ENCODE measurements at places on chromosomes 13 and 19. TPM values are rescaled to one million over a fixed set of nuclear protein-coding genes. Genes with fewer than 3 reads are reported as not detected.

GRCh38 chr13:60311527-60311926 lies 85.5 kb upstream of the TDRD3 start:
- no peak for DNase-seq

GRCh38 chr13:97002581-97002980 lies 8.3 kb upstream of the OXGR1 start:
- no peak for DNase-seq

EDNRB gene
- total RNA-seq, result not detected

DPP9 gene
- total RNA-seq, result 81.6 TPM

SPART gene
- 54.2 TPM for total RNA-seq

GRCh38 chr19:11387162-11388034 lies 3.3 kb upstream of the EPOR start:
- no peak for DNase-seq

BEST2 gene
- not detected for total RNA-seq

DNA sequence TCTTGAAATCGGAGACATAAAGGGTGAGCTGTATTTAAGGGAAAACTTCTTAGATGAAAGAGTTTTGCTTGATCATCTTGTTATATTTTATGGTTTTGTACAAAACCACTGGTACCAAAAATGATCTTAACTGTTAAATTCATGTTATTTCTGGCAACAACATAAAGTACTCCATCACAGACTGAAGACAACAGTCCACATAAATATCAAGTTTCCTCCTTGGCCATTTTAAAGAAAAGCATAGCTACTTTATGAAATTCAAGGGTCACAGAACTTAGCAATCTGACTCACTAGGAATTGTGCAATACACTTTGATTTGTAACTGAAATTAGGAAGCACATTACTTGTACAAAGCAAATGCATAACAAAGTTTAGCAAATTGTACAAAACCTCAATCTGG lies 66.3 kb downstream of the TBC1D4 start:
- peak; percentile 71 for DNase-seq

PRR20C gene
- not detected for total RNA-seq

- DNase-seq, result peak; percentile 20
These were observed 4.8 kb upstream of the TM9SF2 start for GRCh38 chr13:99496184-99497142.

- DNase-seq, result no peak
These were observed 15.4 kb upstream of the MATK start for GRCh38 chr19:3801412-3802096.

ARHGAP45 gene
- total RNA-seq, result 0.33 TPM

DNA sequence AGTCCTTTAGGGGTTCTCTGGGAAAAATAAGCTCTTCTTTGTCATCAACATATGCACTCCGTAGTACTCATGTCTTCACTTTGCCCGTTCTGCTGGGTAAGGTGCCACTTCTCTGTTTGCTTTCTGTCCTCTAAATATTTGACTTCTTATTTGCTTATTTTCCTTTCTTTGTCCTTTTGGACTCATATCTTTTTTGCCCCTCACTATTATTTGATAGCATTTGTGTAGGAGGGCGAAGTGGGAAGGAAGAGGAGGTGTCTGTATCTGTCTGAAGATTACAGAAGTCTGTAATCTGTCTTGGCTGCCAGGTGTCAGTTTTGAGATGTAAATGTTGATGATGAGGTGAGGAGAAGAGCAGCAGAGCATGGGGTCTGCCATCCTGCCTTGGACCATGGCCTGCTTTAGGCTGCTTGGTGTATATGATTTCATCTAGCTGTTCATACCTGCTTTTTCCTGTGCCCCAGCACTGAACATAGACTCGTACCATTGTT lies 30.8 kb downstream of the USPL1 start:
- DNase-seq, result no peak

DNA sequence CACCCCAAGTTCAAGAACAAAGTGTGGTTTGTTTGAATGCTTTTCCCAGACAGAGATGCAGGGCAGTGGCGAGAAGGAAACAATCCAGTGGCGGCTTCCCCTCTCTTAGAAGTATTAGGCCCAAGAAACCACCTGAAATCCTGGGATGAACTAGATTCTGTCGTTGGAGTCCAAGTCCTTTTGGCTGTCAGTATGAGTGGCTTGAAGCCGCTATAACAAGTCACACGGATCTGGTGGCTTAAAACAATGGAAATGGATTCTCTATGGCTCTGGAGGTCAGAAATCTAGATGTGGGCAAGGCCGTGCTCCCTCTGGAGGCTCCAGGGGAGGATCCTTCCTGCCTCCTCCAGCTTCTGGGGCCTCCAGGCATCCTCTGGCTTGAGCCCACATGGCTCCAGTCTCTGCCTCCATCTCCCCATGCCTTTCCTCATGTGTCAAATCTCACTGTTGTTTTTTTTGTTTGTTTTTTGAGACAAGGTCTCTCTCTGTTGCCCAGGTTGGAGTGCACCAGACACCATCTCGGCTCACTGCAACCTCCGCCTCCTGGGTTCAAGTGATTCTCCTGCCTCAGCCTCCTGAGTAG lies 97.7 kb downstream of the GNG7 start:
- no peak for DNase-seq

- DNase-seq, result no peak
These were observed 670 bp downstream of the BSPH1 start for GRCh38 chr19:47991191-47991808.

COL4A2 gene
- total RNA-seq, result 203 TPM

- DNase-seq, result peak; percentile 28
These were observed 34.4 kb upstream of the OXGR1 start for GRCh38 chr13:97028441-97029299.

IGFL1 gene
- total RNA-seq, result not detected

- peak; percentile 53 for DNase-seq
These were observed 2.9 kb upstream of the C19orf85 start for GRCh38 chr19:55467236-55468053.

DNA sequence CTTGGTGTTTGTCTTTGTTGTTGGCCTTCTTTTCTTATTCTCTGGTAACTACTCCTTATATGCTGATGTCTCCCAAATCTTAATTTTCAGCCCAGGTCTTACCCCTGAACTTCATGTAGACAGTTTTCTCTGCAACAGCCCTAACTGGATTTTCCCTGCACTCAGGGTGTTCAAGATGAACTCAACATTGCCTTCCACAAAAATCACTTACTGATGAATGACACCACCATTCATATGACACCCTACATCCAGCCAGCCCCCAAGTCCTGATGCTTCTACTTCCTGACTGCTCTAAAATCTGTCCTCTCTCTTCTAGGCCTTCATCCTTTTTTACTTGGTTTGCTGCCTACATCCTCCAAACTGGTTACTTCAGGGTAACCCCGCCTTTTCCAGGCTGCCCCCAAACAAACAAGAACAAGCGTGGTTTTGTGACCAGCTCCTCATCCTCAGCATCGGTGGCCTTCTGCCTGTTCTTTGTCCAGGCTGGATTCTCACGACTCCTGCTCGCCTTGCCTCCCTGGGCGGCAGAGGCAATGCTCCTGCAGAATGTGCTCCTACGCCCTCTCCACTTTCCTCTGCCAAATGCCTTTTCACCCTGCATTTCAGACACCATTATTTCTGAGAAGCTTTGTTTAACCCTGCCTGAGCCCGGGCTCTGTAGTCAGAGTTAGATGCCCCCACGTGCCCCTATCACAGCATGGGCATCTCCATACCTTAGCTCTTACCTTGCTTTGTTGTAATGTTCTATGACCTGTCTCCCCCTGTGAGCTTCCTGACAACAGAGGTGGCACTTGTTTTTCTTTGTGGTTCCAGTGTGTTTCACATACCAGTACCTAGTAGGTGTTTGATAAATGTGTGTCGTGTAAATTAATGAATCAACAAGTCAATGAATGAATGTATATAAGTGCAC lies 61.8 kb downstream of the WDFY2 start:
- DNase-seq, result no peak

CLASRP gene
- 34.6 TPM for total RNA-seq

DNA sequence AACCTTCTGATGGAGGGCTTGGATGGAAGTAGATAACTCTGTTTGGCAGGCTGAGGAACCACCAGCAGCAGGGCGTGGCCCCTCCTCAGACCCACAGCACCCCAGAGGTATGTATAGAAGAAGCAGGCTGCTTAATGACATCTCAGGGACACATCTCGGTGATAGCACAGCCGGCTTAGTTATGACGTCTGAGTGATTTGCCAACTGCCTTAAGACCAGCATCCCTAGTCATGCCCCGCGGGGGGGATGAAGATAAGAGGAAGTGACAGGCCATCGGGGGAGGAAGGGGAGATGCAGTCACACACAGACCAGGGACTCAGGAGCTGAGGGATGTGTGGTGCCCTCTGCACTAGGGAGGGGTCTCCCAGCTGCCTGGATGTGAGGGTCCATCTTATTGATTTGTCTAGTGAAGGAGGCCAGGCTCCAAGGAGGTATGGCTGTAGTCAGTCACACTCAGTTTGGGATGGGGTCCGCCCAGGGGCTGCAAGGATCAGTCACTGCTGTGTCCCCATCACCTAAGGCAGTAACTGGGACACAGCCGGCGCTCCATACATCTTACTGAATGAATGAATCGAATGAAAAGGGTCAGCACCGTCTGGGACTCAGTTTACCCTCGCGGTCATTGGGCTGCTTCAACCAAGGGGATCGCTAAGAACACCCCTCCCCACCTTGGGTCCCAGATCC lies 19.2 kb upstream of the ERCC1 start:
- DNase-seq, result no peak

PSPN gene
- 1.9 TPM for total RNA-seq

GRCh38 chr13:22289711-22290110 lies 618.8 kb downstream of the FGF9 start:
- no peak for DNase-seq

TSSK6 gene
- total RNA-seq, result 1.3 TPM

GRCh38 chr13:99469041-99469440 lies 32.2 kb upstream of the TM9SF2 start:
- DNase-seq, result no peak

- no peak for DNase-seq
These were observed 236.9 kb downstream of the COL4A1 start for GRCh38 chr13:110070046-110070445.

TPGS1 gene
- 16.9 TPM for total RNA-seq

GRCh38 chr13:63311587-63311986 lies 1895.9 kb upstream of the PCDH20 start:
- no peak for DNase-seq

DNA sequence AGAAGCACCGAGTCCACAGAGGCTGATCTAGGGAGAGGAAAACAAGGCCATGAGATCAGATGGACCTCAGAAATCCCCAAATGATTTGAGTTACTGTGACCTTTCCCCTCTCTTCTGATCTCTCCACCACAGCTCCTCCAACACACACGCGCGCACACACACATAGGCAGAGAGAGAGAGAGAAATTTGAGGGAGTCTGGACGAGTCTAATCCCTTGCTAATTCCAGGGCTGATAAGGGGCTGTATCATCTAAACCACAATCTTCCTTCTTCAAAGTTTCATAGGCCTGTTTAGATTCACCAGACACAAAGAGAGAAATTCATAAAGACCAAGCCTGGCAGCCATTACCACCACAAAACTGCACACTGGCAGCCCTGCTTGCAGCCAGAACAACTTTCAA lies 8.6 kb downstream of the ZFP82 start:
- no peak for DNase-seq

DNA sequence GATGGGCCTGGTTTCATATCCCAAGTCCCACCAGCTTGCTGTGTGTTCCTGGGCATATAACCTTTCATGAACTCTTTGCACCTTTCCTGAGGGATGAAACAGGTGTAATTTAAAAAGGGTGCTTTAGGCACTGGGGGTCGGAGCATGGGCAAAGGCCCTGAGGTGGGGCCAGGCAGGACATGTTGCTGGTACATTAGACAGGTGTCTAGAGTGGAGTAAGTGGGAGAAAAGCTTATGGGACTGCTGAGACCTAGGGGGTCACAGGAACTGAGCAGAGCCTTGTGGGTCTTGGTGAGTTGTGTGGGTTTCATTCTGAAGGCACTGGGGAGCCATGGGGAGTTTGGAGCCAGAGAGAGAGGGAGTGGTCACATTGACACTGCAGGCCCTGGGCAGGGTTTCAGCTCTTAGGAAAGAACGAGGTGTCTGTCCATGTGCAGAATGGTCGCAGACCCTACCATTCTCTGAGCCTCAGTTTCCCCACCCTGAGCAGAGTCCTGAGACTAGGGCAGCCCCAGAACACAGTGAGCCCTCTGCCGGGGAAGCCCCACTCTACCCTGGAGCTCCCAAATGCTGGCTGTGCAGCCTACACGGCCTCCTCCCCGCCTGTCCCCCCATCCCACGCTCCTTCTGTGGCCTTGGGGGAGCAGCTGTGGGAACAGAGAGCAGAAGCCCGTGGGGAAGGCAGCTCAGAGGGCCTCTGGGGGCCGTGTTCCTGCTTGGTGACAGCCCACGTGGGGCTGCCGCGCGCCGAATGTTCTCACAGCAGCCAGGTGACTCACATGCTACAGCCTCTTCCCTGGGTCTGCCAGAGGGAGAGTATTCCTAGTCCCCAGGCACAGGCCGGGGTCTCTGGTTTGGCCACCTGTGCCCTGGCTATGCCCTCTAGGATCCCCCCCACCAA lies 7.3 kb upstream of the HOMER3 start:
- no peak for DNase-seq

GRCh38 chr13:98930151-98930591 lies 47.7 kb downstream of the DOCK9 start:
- DNase-seq, result no peak

DNA sequence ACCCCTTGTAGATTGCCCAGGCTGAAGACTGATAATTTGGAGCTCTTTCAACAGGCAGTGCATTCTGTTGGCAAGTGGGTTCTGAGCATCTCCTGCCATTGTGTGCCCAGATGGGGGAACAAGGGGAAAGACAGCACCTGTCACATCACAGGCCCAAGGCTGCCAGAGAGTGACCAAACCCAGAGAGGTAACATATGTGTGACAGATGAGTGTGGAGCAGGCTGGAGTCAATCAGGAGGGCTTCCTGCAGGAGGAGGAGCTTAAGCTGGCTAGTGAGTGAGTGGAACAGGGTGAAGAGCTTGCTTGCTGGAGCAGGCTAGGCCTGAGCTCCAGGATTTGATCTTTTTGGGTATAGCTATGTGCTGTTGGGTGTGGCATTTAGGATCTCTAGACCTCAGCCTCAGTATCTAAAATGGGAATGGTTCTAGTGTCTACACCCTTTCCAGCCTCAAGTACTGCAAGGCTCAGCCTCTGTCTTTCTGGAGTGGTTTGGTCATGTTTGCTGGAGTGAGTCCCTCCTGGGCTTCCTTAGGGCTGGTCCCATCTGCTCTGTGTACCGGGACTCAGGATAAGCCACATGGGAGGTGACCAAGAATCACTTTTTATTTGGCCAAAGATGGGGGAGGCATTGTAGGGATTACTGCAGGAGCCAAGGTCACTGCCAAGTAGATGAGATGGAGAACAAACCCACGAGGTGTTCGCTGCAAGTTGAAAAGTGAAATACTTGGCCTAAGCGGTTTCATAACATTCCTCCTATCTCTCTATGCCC lies 152.4 kb upstream of the TSHZ3 start:
- DNase-seq, result no peak

GRCh38 chr19:44092108-44092507 lies 2.1 kb upstream of the ZNF224 start:
- no peak for DNase-seq

All from HFFc6 (cell line).